NCI-H524 (cell line): ENCODE measurements at places on chromosomes 1 and 21.

DNA sequence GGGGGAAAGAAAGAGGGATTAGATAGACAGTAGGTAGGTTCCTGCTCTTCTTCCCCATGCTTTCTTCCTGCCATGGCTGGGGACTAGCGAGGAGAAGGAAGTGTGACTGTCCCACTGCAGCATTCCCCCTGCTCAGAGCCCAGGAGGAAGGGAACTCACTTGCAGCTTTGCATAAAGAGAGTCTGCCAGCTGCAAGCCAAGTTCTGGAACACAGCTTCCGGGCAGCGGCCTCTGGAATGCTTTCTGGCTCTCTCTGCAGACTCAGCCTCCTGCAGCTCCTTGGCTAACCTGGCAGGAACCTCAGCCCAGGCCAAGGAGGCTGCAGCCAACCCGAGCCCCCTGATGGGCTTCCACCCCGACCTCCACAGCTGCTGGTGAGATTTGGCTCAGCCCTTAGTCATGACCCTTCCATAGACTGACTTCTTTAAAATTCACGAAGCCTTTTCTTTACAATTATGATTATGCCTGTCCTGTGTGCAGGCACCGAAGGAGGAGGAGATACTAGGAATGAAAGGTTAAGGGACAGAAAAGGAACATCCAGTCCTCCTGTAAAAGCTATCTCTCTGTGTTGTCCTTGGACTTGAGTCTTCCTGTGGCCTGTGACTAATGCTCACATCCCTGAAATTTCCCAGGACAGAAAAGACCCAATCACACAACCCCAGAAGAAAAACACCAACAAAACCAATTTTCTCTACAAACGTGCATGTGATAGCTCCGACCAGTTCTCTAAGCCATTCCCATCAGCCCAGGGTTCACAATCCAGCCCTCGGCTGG lies 108.2 kb upstream of the OLIG2 start:
- DNase-seq: no peak

DNA sequence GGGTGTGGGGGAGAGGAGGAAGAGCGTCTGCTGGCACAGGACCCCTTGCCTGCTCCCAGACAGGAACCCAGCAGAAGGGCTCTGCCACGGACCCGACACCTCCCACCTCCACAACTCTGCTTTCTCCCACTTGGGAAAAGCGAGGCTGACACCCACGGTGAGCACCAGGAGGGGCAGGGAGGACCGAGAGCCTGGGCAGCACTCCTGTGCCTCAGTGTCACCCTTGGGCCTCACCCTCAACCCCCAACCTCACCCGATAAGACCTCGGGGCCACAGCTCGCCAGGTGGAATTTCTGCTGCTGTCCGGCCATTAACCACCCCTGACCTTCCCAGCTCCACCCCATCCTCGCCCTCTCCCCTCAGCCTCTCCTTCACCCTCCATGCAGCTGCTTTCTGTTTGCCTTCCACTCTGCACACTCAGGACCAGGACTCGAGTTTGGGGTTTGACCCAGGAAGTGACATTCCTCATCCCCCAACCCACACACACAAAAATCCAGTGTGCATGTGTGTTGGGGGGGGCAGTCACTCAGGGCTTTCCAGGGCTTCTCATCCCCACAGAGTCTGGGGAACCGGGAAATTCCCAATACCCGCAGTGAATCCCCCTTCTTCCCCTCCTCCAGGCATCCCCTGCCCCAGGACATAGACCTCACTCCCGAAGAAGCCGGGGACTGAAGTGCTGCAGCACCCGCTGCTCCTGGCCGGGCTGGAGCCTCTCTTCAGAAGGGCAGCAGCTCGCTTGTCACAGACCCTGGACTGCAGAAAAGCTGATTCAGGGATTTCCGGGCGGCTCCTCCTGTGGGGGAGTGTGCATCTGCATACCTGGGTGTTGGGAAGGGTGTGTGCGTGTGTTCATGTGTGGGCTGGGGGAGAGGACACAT lies 65.8 kb downstream of the SYT2 start:
- no peak for DNase-seq

DNA sequence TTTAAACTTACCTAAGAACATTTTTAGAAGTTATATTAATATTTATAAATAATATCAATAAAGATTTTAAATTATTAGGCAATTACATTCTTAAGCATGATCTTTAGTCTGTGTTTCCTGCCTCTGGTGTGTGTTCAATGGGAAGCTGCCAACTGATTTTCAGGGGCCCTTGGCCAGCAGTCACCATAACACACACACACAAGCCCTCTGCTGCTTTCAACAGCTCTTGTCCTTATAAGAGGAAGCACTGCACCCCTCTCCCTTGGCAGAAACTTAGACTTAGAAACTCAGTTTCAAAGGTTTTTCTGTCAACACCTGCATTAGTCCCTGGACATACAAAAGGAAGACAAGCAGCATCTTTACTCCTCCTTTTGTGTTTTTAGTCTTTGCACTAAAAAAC lies 81.4 kb downstream of the VAV3 start:
- DNase-seq: peak; percentile 16

- no peak for DNase-seq
Observed at GRCh38 chr1:163974120-163974519, 584.9 kb upstream of the PBX1 start.

- DNase-seq: no peak
Observed at GRCh38 chr1:106619080-106619826, 437.2 kb upstream of the PRMT6 start.

- DNase-seq: no peak
Observed at GRCh38 chr1:8662380-8663072, 154.9 kb downstream of the RERE start.

GRCh38 chr1:201074018-201074417 lies 38.2 kb downstream of the CACNA1S start:
- no peak for DNase-seq

DNA sequence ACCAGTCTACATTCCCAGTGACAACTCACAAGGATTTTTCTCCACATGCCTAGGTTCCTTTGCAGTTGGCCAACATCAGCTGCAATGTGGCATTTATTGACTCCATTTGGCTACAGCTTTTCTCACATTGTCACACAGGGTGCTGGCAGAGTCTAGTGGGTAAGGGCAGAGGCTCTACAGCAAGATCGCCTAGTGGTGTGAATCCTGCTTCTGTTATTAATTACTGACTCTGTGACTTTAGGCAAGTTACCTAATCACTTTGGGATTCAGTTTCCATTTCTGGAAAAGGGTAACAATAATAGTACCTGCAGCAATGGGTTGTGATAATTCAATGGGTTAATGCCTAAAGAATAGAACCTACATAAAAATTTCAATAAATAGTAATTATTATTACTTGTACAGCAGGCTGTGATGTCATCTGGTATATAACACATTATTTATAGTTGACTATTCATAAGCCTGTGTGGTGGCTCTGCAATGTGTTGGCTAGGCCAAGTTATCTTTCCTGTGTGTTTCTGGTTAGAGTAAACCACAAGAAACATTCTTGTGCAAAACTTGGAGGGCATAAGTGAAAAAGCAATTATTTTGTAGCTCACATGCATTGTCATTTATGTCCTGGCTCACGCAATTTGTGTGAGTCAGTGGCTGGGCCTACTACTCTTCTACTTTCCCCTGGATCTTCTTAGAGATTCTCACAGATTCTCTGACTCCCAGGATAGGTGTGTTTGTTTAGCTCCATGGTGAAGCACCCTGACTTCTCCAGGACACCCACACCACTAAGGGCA lies 59.5 kb downstream of the PTGS2 start:
- no peak for DNase-seq

DNA sequence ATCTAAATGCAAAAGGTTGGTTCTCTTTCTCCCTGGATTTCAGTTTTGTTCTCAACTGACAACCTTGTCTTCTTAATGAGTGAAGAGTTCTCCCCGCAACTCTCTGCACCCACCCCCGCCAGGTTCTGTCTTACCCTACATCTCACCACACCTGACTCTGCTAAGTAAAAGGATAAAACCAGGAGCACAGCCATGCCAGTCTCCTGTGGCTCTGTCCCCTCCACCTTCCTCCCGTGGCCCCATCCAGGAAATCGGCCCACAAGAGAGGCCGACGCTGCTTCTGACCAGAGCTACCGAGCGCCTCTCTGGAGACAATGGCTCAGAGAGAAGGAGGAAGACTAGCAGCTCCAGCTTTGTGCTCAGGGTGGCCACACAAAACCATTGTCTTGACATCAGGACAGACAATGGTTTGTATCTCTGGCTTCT lies 72.2 kb downstream of the PLEKHA6 start:
- DNase-seq: no peak

DNA sequence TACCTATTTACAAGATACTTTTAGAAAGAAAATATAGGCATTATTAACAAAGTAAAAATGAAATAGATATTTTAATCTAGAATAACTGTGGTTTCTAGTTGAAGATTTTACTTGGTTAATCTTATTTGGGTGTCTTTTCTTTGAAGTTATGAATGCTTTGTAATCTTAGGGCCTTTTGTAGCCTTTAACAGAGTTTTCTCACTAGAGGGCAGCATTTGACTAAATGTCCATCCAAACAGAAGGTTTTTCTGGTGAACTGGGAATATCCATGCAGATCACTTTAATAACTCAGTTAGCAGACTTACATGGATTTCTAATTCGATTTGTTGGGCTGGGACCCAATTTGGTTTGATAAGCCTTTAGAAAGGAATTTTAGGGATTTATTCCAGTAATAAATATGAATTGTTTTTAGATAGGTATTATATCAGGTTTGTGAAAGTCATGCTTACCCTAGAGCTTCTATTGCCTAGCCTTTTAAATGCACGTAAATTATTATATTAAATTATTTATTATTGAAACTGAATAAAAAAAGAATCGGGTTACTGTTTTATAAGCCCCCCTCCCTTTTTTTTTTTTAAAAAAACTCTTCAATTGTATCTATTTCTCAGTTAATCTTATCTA lies 119.7 kb downstream of the ZNF326 start:
- peak; percentile 66 for DNase-seq

- peak; percentile 85 for DNase-seq
Observed at GRCh38 chr1:237799762-237800474, 90.8 kb downstream of the ZP4 start.

DNA sequence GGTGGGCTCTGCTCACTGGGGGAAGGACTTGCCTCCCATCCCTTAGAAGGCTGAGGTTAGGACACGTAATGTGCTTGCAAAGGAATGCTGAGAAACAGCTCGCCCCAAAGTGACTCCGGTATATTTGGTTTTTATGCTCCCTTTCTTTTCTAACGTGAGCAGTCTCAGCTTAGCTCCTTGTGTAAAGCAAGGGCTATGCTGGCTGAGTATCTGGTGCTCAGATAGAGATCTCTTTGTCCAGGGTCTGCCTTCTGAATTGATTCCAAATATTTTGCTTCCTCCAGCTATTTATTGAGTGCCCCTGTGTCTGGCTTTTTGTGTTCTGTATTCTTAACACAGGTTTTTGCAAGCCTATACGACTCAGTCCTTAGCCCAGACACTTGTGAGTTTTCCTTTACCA lies 94.5 kb upstream of the ARTN start:
- no peak for DNase-seq
